ENCODE measurements at places on chromosomes 3 and 15.

GRCh38 chr15:68184616-68185480, 20.3 kb downstream of the CALML4 start:
- no peak for DNase-seq

GRCh38 chr3:175212896-175213295, 353.8 kb downstream of the NAALADL2 start:
- no peak for DNase-seq

GRCh38 chr15:99058421-99058870, 46.4 kb upstream of the SYNM start:
- DNase-seq: no peak

GRCh38 chr15:41061667-41062066, 54.4 kb downstream of the INO80 start:
- DNase-seq: no peak

DNA sequence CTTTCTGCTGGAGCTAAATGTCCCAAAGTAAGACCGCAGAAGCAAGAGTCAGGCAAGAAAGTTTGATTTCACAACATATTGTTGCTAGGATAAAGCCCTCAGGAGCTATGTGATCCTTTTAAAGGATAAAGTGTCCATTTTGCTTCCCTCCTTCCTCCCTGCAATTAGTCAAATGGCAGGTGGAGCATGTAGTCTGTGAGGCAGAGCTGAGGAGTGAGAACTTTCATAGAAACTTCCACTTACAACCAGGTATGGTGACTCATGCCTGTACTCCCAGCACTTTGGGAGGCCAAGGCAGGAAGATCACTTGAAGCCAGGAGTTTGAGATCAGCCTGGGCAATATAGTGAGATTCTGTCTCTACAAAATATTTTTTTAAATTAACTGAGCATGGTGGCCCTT, 25.2 kb upstream of the RHCG start:
- DNase-seq: no peak

GRCh38 chr3:114451051-114451451, 157.2 kb downstream of the TIGIT start:
- DNase-seq: no peak

GRCh38 chr3:43405888-43406642, 119.7 kb downstream of the SNRK start:
- DNase-seq: no peak

DNA sequence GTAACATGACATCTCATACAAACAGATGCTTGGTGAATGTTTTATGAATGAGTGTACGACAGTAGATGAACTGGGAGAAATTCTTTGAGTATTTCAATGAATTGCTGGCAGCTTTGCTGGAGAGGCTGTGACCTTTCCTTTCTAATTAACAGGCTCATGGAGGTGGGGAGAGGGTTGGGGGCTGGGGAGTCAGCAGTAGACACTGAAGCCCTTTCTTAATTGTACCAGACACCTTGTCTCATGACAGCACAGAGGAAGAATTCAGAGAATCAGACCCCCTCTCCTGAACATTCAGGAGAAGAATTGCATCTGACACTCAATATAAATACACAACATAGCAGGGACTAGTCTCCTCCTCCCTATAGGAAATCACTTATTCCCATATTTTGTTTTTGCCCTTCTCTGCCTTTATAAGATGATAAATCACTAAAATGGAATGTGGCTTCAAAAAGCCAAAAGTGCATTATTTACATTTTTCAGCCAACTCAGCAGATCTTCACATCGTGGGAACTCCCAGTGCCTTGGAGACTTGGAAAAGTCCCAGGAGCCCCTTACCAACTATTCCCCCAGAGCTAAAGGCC, 66.2 kb upstream of the TPM1 start:
- DNase-seq: no peak

DNA sequence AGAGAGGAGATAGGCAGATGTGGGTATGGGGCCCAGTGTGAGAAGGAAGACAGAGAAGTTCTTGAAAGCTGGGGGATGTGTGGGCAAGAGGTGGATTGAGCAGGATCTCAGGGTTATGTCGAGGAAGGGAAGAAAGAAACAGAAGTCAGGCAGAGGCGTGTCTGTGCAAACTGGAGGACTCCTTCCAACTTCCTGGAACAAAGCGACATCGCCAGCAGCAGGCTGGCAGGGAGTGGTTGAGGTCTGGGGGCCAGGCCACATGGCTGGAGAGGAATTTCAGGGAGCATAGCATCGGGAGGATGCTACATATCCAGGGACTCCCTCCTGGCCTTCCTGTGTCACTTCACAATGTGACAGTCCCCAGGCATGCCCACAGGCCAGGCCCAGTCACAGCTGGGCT, 42.9 kb upstream of the MYZAP start:
- DNase-seq: no peak

DNA sequence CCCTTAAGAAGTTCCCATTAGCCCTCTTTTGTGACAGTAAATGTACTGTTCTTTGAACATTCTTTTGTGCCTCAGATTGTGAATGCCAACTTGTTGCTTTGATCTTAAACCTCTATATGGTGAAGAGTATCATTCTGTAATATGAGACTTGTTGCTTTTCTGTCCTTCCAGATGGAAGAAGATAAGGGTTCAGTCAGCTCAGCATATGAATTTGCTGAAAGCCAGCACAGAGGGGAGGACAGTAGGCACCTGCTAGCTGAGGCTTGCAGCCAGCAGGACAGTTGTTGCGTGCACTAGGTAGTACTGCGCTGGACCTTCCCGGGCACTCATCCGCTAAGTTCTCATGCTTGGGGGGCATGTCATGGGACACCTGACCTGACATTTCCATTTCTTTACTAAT, 74.7 kb downstream of the DCUN1D1 start:
- DNase-seq: no peak

All from HuH-7.5 (cell line).